ENCODE measurements at places on chromosomes 16 and 17. TPM values are rescaled to one million over a fixed set of nuclear protein-coding genes. Genes with fewer than 3 reads are reported as not detected.
A peak's percentile ranks its signal among the peaks of the same experiment; 100 is the strongest.

DNA sequence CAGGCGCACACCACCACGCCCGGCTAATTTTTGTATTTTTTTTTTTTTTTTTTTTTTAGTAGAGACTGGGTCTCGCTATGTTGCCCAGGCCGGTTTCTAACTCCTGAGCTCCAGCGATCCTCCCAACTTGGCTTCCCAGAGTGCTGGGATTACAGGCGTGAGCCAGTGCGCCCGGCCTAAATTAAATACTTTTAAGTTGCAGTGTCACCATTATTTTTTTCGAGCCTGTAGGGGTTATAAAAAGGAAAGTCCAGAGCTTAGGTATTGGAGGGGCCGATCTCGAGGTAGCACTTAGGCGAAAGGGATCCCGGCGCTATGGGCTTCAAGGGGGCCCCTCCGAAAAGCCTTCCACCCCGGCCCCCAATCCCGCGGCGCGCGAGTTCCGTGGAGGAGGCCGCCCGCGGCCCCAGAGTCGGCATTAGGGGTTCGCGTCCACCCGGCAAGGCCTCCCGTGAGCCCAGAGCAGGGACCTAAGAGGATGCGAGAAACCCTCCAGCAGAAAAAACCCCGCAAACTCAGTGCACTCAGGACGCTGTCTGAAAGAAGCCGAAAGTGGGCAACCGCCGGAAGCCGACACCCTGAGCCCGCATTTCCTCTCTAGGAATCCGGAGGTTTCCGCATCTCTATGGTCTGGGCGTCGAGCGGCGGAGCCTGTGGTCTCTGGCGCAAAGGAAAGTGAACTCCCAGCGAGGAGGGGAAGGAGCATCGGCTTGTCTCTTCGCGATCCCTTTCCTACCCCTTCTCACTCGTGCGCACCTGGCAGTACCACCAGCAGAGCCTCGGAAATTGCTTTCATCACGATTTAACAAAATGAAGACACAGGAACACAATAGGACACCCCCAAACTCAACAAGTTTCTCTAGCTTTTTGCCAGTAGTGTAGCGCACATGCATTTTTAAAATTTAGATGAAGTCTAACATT is 14.1 kb upstream of the RGS9 start:
- peak; percentile 66 for DNase-seq
- H3K27ac ChIP-seq, result peak overlapping the region; percentile 73
- peaks cover 20% of the 10 kb centered on the region for H3K4me1 ChIP-seq
- peak overlapping the region; percentile 60 for H3K4me3 ChIP-seq

DNA sequence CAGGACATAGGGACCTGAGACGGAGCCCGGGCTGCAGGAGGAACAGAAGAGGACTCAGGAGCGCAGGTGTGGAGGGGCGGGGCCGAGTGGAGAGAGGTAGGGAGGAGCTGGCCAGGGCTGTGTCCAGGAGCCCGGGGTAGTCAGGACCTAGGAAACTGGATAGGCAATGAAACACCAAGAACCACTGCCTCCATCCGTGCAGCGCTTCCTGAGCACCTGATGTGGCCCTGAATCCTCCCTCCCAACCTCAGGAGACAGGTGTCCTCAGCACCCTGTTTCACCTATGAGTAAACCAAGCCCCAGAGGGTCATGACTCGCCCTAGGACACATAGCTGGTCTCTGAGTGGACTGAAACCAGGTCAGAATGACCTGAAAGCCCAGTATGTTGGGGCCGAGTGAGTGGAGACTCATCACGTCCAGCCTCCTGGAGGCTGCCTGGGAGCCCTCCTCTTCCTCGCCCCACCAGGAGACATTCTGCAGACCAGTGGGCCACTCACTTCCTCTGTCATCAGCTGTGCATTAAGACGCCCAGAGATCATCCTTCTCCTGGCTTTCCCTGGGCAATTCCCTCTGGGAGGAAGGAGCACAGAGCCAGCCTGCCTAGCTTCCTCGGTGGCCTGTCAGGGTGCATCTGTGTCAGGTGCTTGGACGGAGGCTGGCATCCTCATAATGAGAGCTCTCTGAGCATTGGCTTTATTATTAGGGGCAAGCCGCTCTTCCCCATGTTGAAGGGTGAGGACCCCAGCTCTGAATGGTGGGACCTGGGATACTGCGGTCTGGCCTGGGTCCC is 72.8 kb downstream of the SCNN1B start:
- no peak overlapping the region for H3K27ac ChIP-seq
- H3K36me3 ChIP-seq, result no peaks in the 10 kb centered on the region
- H3K27me3 ChIP-seq, result no peaks in the 10 kb centered on the region
- no peak for DNase-seq

GRCh38 chr16:14483819-14484385 is 146.2 kb downstream of the PARN start:
- no peaks in the 10 kb centered on the region for H3K27me3 ChIP-seq
- no peak overlapping the region for H3K4me3 ChIP-seq
- H3K27ac ChIP-seq, result no peak overlapping the region

The NUPR1 gene
- total RNA-seq, result 0.28 TPM

The SPN gene
- total RNA-seq, result 173 TPM

Data from GM12878 (cell line).